ENCODE measurements at places on chromosomes 2 and 18.

- no peak overlapping the region for H3K27ac ChIP-seq
- no peaks in the 10 kb centered on the region for H3K36me3 ChIP-seq
- no peak overlapping the region for H3K4me3 ChIP-seq
These were observed 5.2 kb upstream of the CTDSP1 start for GRCh38 chr2:218394298-218395089.

GRCh38 chr18:62357079-62357719 lies 32.1 kb downstream of the TNFRSF11A start:
- DNase-seq = no peak
- no peak overlapping the region for H3K27ac ChIP-seq
- no peaks in the 10 kb centered on the region for H3K4me1 ChIP-seq
- no peaks in the 10 kb centered on the region for H3K27me3 ChIP-seq

DNA sequence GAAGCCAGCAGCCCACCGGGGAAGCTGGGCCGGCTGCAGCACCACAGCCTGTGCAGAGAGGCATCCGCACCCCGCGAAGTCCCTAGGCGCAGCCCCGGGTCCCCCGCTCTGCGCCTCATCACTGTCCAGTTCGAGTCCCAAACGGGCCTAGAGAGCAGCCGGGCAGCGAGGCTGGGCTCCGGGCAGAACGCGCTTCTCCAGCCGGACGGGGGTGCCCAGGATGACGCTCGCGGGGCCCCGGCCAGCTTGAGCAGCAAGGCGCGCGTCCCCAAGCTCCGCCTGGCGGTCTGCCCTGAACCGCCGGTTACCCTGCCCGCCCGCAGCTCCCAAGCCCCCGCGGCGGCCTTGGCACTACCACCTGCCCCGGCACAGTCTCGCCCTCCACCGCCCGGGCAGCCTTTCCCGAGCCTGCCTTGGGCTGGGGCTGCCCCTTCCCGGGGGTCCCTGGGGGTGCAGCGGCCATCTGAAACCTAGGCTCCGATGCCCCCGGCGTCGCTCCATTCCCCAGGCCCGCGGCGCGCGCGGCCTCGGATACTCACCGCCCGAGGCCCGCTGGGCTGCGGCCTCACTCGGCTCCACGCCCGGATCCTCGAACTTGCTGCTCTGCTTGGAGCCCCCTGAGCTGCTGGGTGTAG lies 591 bp downstream of the SLC16A14 start:
- DNase-seq = peak; percentile 30
- H3K4me1 ChIP-seq = peaks cover 17% of the 10 kb centered on the region
- no peak overlapping the region for H3K27ac ChIP-seq
- H3K36me3 ChIP-seq = no peaks in the 10 kb centered on the region
- H3K4me3 ChIP-seq = peak overlapping the region; percentile 50

- no peak overlapping the region for H3K27ac ChIP-seq
- H3K27me3 ChIP-seq = peaks cover 3% of the 10 kb centered on the region
- no peak for DNase-seq
- H3K4me1 ChIP-seq = no peaks in the 10 kb centered on the region
- H3K4me3 ChIP-seq = no peak overlapping the region
- H3K36me3 ChIP-seq = no peaks in the 10 kb centered on the region
These were observed 471.2 kb upstream of the HS6ST1 start for GRCh38 chr2:128789776-128790455.

DNA sequence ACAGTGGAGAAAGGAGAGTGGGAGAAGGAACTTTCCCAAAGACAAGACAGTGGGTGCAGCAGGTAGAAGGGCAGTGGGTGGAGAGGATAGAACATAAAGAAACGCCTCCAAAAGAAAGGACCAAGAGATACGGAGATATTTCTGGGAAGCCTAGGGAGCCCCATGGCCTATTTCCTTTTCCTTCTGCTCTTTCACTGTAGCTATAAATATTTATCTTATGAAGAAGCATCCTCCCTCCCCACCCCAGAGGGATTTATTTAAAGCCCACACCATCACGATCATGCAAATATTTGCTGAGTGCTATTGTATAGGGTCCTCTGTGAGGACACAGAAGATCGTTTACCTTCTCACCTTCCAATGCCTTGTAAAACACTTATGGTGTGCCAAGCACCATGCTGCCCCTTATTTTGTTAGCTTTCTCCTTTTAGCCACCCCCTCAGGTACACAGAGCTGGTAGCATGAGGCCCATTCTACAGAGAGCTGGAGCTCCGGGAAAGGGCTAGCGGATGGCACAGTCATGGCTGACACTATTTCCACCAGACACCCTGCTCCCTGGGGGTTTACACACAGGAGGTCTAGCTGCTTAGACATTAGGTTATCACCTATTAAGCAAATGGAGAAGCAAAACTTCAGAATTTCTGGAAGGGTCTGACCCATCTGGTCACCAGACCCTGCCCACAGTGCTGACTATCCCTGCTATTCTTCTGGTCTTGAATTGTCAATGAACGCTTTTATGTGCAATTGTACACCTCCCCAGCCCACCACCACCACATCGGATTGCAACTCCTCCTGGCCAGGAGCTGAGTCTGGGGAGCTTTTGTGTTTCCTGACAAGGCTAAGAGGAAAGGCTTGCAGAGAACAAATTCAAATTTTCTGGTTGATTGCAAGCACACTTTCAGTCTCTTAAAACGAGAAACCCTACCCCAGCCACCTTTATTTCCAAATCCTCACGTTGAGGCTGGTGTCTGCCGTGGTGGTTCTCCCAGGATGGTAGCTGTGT lies 91.8 kb upstream of the KLF7 start:
- H3K4me1 ChIP-seq = no peaks in the 10 kb centered on the region
- H3K27ac ChIP-seq = no peak overlapping the region
- no peak overlapping the region for H3K4me3 ChIP-seq
- no peaks in the 10 kb centered on the region for H3K36me3 ChIP-seq
- DNase-seq = no peak
- no peaks in the 10 kb centered on the region for H3K27me3 ChIP-seq

Data from CD4-positive, alpha-beta T cell (primary cell).